ENCODE measurements at places on chromosomes 4 and X.

DNA sequence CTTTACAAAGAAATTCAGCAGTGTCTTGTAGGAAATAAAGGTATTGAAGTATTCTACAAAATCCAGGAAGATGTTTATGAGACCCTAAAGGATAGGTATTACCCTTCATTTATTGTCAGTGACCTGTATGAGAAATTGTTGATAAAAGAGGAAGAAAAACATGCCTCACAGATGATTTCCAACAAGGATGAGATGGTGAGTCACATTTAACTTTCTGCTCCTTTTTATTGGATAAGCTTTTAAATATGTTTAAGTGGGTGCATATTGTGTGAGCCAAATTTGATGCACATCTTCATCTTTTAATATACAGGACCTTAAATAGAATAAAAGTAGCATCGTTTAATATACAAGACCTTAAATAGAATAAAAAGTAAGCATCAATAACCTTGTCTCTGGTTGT, 72.1 kb downstream of the LRP2BP start:
- no peak for DNase-seq

- no peak for DNase-seq
Measured at GRCh38 chrX:16711893-16712547, 449 bp downstream of the CTPS2 start.

DNA sequence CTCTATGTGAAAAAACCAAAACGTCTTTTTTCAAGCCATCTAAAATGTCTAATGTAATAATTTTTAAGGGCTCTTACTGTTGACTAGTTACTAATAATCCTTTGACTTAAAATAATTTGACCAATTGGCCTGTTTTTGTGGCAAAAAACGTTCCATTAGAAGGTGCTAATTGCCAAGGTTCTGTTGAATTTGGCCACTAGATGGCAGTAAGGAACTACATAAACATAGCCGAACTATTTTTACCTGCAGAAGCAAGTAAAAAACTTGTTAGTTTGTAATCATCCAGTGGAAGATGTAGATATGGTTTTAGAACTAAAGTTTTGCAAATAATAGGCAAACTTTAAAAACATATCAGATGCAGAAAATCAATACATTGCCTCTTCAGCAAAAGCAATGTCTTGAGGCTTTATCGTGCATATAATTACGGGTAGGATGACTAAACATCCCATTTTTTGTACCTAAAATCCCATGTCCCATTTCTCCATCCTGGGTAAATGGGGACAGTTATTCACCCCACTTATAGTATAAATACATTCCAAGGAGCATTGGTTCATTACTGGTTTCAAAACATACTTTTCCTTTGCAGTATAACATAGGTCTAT, 57.6 kb downstream of the PROM1 start:
- DNase-seq = peak; percentile 42

- DNase-seq = peak; percentile 88
Measured at GRCh38 chr4:71126719-71127118, 133.3 kb downstream of the DCK start.

DNA sequence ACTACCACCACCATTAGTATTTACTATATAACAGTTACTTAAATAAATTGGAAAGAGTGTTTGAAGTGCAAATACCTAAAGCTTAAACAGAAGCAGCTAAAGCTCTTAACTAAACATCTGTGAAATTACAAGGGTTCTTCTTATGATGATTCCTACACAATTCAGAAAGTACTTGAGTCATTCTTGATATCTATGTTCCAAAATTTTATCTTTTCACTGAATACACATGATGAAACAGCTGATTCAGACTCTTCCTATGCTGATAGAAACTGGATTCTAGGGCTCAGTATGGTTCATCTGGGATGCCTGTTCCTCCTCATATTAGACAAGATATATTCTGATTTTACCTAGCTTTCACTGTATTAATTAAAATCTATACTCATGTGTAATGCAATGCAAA, 13.6 kb downstream of the EREG start:
- DNase-seq = no peak

DNA sequence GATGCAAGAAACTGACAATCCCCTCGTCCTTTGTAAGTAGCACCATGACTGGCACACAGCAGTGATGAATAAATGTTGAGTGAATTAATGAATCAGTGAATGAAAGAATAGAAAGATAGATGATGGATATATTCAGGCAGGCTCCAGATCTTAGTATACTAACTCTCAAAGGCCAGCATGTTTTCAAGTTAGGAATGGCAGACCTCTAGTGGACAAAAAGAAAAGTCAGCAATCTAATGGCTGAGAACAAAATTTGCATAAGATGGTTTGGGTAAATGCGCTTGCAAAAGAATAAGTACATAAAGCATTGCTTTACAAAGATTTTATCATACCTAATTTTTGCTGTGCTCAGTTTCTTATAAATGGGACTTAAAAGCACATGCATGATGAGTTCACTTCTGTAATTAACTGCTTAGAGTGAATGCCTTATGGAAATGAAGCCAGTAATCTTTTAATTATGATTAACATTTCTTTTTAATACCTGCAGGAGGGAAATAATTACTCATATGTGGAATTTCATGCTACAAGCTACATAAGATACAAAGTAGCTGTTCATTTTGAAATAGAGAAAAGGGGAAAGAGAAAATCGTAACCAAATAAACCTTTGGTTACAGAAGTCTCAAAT, 126.9 kb upstream of the GPRIN3 start:
- DNase-seq = peak; percentile 35

DNA sequence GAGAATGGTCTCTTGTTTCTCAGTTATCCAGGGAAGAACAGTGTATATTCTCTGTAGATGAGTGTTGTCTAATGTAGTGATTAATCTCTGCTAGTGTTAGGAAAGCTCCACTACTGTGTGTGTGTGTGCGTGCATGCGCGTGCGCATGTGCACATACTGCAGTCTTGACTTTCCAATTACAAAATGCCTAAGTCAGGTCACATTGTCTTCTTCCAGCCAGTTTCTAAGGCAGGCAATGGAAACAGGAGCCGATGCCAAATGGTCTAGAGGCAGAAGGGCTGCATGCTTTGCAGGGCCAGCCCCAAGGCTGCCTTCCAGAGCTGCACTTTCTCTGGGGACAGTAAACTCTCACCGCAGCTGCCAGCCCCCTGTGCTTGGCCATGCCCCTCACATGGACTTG, 30.5 kb upstream of the NAP1L5 start:
- DNase-seq = no peak

- DNase-seq = no peak
Measured at GRCh38 chr4:184851200-184851541, 25.4 kb upstream of the ACSL1 start.

DNA sequence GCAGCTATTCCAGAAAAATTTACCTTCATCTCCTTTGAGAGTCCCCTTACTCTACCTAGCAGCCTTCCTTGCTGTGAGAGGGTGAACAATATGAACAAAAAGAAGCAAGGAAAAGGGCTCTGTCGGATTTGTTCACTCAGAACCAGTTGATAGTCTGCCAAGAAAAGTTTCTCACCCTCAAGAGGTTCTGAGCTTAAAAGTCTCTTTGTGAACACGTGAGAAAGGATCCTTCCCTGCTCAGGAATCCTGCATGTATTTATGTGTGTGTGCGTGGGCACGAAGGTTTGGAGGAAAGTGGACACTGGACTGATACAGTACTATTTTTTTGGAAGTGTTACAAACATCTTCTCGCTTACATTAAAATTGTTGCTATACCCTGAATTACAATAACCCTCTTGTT, 178.6 kb upstream of the JADE1 start:
- no peak for DNase-seq

DNA sequence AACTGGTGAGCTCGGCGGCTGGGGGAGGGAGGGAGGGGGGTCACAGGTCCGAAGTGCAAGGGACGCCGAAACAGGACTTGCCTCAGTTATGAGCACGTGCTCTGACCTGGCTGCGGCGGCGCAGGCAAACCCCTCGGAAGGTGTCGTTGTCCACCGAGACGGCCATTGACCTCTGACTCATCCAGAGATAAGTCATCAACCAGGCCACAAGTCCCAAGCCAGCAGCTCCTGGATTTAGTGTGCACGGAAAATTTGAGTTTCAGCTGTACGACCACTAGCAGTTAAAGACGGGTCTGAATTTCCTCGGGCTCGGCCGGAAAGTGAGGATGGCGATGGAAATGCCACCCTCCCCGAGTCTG, 674 bp downstream of the SH3D19 start:
- peak; percentile 75 for DNase-seq

GRCh38 chr4:153943738-153944415, 155.0 kb upstream of the SFRP2 start:
- no peak for DNase-seq

- DNase-seq = peak; percentile 51
Measured at GRCh38 chr4:7206385-7206784, 14.0 kb downstream of the SORCS2 start.

- peak; percentile 65 for DNase-seq
Measured at GRCh38 chr4:182916483-182917181, 554 bp downstream of the DCTD start.

GRCh38 chr4:125125276-125125675, 189.5 kb upstream of the FAT4 start:
- peak; percentile 28 for DNase-seq

DNA sequence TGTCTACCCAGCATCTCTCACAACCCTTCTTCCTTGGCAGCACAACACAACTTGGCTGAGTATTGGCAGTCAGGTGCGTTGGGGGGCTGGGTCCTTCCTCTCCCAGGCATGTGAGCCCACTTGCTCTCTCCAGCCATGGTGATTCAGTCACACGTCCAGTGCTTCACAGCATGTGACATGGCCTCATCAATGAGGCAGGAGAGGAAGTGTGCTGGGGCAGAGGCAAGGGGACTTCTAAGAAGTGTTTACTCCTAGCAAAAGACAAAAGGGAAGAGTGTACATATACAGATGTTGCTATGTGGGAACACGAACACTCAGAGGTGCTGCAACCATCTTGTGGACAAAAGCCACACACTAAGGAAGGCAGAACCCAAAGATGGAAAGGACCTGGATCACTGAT, 380.8 kb downstream of the FBXW7 start:
- DNase-seq = no peak

DNA sequence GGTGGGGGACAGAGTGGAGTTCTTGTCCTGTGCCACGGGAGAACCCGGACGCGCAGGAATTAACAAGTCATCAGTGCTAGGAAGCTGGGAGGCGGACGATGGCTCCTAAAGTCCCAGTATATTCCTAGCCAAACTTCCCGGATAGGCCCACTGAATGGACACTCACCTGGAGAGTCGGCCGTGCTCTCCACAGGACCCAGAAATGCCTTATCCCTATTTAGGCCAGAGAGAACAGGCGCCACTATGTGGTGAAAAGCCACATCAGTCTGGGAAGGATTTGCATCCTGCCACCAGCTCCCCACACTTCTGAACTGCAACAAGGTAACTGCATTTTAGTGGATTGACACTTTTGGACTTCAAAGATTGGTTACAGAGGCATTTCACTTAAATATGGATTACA, 1.1 kb downstream of the CFAP299 start:
- DNase-seq = peak; percentile 17

DNA sequence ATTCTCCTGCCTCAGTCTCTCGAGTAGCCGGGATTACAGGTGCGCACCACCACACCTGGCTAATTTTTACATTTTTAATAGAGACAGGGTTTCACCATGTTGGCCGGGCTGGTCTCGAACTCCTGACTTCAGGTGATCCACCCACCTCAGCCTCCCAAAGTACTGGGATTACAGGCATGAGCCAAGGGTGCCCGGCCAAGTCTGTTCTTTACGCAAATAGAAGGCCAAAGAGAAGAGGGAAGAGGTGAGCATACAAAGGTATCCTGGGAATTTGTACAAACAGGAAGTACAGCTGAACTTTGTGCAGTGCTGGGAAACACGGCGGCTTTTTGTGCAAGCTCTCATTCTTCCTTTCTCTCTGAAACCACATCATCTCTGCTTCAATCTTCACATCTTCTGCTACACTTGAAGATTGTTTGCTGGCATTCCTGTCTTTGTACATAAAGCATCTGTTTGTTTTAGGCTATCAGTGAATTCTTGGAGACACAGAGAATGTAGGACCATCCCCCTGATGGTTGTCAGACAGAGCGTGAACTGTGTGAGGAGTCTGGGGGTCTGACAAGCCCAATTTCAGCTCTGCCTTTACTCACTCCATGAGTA, 71.9 kb upstream of the PRSS48 start:
- no peak for DNase-seq

GRCh38 chrX:16160729-16161128, 6.6 kb upstream of the MAGEB17 start:
- DNase-seq = peak; percentile 87

GRCh38 chrX:101823236-101823635, 108.6 kb downstream of the ZMAT1 start:
- DNase-seq = no peak

GRCh38 chr4:32180086-32180485, 1459.9 kb downstream of the PCDH7 start:
- DNase-seq = peak; percentile 7

DNA sequence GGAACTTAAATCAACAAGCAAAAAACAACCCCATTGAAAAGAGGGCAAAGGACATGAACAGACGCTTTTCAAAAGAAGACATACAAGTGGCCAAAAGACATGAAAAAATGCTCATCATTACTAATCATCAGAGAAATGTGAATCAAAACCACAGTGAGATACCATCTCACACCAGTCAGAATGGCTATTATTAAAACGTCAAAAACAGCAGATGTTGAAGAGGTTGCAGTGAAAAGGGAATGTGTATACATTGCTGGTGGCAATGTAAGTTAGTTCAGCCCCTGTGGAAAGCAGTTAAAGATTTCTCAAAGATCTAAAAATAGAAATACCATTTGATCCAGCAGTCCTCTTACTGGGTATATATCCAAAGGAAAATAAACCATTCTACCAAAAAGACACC, 22.6 kb downstream of the RTL9 start:
- peak; percentile 60 for DNase-seq

GRCh38 chr4:89368861-89369260, 61.3 kb upstream of the GPRIN3 start:
- no peak for DNase-seq

DNA sequence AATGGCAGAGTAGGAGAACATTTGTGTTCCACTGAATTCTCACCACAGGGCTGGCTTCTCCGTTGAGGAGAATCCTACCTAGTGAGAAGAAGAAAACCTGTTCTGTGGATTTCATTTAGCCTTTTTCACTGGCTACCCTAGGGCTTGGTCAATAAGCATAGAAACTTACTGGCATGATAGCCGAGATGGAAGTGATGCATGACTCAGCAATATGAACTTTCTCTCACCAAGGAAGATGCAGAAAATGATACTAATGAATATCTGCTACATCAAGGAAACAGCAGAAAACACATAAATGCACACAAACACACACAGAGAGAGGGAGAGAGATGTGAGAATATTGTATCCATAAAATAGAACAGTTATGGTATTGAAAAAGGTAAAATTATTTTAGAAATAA, 216.3 kb downstream of the HHIP start:
- no peak for DNase-seq

GRCh38 chrX:119755981-119756533, 2.3 kb upstream of the SOWAHD start:
- DNase-seq = peak; percentile 84

GRCh38 chrX:18861511-18861910, 122.4 kb downstream of the PHKA2 start:
- DNase-seq = no peak

Measured in LHCN-M2 (cell line).